AG08395 (cell line): ENCODE measurements at places on chromosomes 5 and 9.

DNA sequence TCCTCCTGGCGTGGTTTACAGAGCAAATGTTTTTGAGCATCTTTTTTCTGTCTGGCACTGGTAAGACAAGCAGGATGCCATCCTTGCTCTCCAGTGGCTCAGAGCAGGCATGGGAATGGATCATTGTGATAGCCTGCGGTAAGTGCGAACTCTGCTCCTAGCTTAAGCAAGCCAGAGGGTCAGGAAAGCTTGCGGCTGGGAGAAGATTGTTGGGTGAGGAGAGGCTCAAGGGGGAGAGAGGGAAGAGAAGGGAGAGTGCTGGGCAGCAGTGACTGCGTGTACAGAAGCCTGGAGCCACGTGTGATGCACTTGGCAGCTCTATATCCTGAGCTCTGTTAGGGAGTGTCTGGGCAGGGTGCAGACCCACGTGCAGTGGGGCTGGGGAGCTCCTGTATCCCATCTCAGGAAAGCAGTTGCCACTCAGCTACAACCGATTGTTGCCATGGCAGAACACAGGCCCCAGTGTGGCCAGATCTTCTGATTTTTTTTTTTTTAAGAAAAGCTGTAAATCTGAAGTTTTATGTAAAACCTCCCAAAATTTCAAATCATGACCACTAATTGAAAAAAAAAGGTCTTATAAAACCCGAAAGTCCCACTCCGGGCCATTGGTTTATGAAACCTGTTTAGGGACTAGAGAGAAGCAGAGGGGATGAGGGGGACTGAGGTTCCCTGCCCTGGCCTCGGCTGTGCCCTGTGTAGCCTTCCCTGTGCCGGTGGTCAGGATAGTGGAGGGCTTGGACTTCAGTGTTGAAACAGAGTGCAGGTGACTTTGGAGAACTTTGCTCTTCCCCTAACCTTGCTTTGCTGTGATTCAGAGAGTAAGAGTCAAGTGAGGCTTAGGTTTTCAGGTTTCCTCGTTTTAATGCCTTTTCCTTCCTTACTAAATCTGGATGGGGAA, 67.3 kb downstream of the ZNF618 start:
- no peak for DNase-seq

GRCh38 chr5:66987949-66988838, 208.4 kb downstream of the CD180 start:
- peak; percentile 49 for DNase-seq

DNA sequence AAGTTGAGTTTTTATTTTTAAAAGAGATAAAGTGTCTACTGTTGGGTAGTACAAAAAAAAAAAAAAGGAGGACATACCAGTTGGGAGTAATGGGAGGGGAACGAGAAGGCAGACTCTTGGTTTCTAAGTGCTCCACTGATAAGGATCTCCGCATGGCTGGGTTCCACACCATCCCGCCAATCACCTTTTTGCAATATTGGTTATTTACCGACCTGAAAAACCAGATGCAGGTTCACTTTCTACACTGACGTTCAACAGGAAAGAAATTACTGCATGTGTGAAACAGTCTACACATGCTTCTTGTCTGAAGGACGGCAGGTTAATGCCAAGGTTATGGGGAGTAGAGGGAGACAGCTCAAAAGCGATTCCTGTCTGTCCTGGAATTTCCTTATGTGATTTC, 75.5 kb downstream of the PTPN3 start:
- DNase-seq, result no peak

GRCh38 chr9:126399251-126399650, 72.6 kb downstream of the MVB12B start:
- DNase-seq, result peak; percentile 54

- DNase-seq, result no peak
Measured at GRCh38 chr5:96527768-96528661, 95.0 kb upstream of the PCSK1 start.

- DNase-seq, result no peak
Measured at GRCh38 chr9:69797675-69798074, 22.9 kb upstream of the CFAP95 start.

- peak; percentile 86 for DNase-seq
Measured at GRCh38 chr5:159021901-159022556, 77.7 kb downstream of the EBF1 start.

DNA sequence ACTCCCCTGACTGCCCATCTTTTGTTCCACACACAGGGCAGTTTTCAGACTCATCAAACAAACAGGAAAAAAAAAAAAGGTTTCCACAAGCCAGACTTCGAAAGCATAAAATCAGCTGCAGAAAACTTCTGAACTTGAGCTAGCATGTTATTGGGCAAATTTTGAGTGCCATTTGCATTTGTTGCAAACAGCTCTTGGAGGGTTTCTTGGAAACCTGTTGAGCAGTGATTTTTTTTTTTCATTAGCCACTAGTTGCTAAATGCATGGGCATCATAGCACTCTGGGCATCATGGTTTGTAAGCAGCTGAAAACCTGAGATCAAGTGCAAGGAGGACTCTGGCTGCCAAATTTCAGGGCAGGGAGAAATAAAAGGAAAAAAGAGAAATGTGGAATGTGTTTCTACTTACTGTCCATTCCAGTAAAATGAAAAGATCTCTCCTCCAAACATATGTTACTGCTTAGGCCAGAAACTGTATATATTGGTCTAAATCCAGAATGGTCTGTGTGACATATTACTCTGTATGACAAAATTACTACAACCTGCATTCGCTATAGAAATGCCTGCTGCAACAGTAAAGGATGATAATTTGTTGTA, 85.2 kb upstream of the SMIM23 start:
- DNase-seq, result no peak

GRCh38 chr5:157721159-157721558, 10.1 kb upstream of the THG1L start:
- no peak for DNase-seq

DNA sequence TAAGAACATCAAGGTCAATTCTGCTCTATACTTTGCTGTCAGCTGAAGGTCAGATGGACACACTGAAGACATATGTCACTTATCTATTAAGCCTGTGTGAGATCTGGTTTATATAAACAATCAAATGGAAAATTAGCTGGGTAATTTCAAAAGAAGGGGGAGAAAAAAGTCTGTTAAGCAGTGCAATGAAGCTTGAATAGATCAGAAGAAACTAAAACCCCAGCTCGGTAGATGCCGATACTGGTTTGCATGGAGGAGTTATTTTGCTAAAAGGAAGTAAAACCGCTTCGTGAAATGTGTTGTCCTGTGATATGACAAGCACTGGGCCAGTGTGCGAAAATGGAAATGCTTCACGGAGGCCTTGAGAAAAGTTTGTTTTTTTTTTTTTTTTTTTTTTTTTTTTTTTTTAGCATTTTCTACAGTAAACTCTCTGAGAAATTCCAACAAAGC, 148.8 kb downstream of the MEF2C start:
- no peak for DNase-seq

- DNase-seq, result no peak
Measured at GRCh38 chr5:146052780-146053179, 52.6 kb downstream of the PLAC8L1 start.

DNA sequence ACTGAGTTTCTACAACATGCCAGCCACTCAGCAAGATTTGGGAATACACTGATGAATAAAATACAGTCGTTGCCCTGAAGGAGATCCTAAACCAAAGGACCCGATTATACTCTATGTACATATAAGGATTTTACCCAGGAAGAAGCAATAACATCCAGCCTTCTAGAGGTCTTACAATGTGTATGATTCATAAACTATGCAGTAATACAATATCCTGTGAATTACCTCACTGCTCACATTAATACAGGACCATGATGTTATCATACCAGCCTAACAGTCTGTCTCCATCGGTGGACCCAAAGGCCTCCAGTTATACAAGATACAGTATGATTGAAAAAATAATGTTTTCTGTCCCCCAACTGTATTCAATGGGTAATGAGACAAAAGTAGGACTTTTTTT, 310.5 kb upstream of the TRPM3 start:
- DNase-seq, result no peak

DNA sequence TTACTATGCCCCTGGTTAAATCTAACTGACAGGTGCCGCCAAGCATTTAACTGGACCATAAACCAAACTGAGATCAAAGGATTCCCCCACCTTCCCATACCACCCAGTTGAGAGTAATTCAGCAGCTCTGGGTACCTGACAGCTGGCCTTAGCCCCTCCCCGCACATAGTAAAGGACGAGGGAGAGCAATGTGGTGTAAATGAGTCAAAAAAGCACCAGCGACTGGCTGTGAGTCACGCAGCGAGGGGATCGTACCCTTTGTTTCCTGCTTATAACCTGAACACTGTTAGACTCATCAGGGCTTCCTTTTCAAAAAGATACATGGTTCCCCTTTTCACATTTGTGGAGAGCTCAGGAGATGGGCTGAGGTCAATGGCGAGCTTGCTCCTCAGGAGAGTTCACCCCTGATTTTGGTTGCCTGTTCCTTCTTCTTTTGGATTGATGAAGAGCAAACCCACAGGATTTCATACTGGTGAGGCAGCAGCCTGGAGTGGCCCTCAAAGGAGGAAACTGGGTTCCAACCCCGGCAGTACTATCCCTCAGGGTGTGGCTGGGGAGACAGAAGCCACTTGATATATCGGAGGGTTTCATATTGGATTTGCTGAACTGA, 71.5 kb downstream of the ANKRD33B start:
- DNase-seq, result peak; percentile 32

DNA sequence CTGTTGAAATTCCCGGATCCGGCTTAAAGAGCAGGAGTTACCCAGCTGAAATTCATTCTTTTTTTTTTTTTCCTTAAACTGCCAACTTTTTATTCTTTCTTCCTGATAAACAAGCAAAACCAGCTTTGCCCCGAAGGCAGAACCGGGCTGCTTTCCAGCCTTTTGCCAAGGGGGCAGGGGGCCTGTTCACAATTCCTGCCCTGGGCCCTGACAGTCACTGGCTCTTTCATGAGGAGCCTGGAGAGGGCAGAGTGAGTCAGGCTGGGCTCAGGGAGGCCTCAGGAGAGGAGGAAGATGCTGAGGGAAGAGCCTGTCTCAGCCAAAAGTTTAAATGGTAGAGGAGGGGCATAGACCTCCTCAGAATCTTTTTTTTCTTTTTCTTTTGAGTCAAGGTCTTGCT, 4.8 kb downstream of the GLIPR2 start:
- DNase-seq, result peak; percentile 47

DNA sequence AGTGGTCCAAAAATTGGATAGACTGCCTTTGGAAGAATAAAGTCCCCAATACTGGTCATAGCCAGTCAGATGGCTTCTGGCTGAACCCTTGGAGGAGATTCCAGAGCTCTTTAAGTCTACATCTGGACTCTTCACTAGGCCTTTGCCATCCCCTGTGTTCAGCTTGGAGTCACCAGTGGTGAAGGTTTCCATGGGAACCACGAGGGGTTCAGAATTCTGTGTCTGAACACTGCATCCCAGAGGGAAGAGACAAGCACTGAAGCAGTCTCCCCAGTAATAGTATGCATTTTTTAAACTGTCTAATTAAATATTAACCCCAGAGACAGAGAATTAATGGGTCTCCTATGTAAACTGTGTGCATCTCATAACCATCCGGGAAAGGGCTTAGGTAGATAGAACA, 38.2 kb downstream of the POU4F3 start:
- DNase-seq, result no peak

GRCh38 chr5:118946138-118946800, 42.1 kb downstream of the DTWD2 start:
- DNase-seq, result no peak

DNA sequence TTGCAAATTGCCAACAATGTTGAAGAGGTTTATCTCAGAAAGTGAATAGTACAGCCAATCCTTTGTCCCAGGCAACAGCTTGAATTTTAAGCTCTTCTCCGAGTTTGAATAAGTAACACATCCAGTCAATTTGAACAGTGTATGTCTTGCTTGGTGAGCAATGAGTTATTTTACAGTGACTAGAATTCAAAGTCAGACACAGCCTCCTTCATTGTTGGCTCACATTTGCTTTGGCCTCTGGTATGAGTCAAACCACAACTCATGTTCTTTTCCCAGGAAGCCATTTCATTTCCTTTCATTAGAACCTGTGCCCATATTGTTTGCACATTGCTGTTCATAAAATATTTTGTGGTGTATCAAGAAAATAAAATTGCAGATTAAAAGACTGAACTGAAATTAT, 622.0 kb upstream of the DAB2 start:
- peak; percentile 5 for DNase-seq

GRCh38 chr9:1014225-1014624, 35.9 kb upstream of the DMRT2 start:
- no peak for DNase-seq

GRCh38 chr5:173594061-173594460, 22.4 kb downstream of the BOD1 start:
- DNase-seq, result peak; percentile 15

GRCh38 chr5:53397845-53398244, 82.6 kb upstream of the FST start:
- DNase-seq, result peak; percentile 48

DNA sequence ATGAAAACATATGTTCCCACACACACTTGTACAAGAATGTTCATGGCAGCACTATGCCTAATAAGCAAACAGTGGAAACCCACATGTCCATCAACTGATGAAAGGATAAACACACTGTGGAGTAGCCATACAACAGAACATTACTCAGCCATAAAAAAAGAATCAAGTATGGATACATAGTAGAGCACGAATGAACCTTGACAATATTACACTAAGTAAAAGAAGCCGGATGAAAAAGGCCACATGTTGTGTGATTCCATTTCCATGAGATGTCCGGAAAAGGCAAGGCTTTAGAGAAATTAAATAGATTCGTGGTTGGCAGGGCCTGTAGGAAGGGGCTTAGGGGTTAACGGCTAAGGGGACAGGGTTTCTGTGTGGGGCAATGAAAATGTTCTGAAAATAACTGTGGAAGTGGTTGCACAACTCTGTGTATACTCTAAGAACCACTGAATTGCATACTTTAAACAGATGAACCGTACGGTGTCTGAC, 51.4 kb downstream of the COL23A1 start:
- DNase-seq, result no peak

DNA sequence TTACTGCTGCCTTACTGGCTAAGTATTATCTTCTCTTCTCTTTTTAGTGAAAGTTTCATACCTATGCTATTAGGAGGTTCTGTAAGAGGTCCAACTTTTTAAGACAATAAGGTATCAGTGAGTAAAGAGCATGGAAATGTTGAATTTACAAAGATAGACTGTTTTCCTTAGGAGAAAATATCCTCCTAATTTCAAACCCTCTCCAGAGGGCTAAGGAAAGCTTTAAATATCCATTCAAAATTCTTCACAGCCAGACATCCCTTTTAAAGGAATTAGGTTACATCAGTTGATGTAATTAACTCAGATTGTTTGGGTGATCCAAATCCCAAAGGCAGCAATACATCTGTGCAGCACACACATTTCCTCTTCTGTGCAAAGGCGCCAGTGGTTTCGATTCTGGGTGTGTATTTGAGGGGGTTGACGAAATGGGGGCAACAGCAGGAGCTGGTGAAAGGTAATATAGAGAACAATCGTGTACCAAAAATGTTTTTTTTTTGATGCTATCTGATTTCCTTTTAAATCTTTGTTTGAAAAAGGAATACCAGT, 273.8 kb upstream of the RPS23 start:
- DNase-seq, result no peak

- no peak for DNase-seq
Measured at GRCh38 chr5:14650052-14650451, 14.5 kb upstream of the OTULIN start.

GRCh38 chr5:158236511-158237335, 377.8 kb upstream of the CLINT1 start:
- DNase-seq, result no peak

- DNase-seq, result no peak
Measured at GRCh38 chr9:37025071-37025822, 8.8 kb downstream of the PAX5 start.

- no peak for DNase-seq
Measured at GRCh38 chr5:153881687-153882086, 157.0 kb downstream of the FAM114A2 start.
